ENCODE measurements at places on chromosomes 16 and 17. TPM values are rescaled to one million over a fixed set of nuclear protein-coding genes. Genes with fewer than 3 reads are reported as not detected.

The TCAP gene
- 0.73 TPM for total RNA-seq

The HYDIN gene
- total RNA-seq = 0.18 TPM

The KCNJ2 gene
- 0.16 TPM for total RNA-seq

The TAT gene
- not detected for total RNA-seq

The TMED6 gene
- total RNA-seq = not detected

The DUSP14 gene
- 24.6 TPM for total RNA-seq

The POLR2A gene
- 27.7 TPM for total RNA-seq

The GID4 gene
- 39.6 TPM for total RNA-seq

The NECAB2 gene
- 0.08 TPM for total RNA-seq

The SLC13A2 gene
- not detected for total RNA-seq

The RAI1 gene
- 72.2 TPM for total RNA-seq

The SCGB1C2 gene
- total RNA-seq = not detected

The RNF227 gene
- 6.6 TPM for total RNA-seq

The USP43 gene
- not detected for total RNA-seq

The TBC1D3H gene
- not detected for total RNA-seq

The TRPV2 gene
- total RNA-seq = 0.42 TPM

The TLCD2 gene
- total RNA-seq = 1.3 TPM

The SLC46A1 gene
- total RNA-seq = 10.6 TPM

The ADAM11 gene
- 0.73 TPM for total RNA-seq

The SAMD14 gene
- total RNA-seq = 3.1 TPM

The SSTR5 gene
- 3.7 TPM for total RNA-seq

The SMIM36 gene
- not detected for total RNA-seq

The C16orf92 gene
- total RNA-seq = not detected

The CCL3 gene
- total RNA-seq = not detected

The KRTAP9-8 gene
- not detected for total RNA-seq

The P2RX5 gene
- total RNA-seq = 3.0 TPM

The ABCC12 gene
- not detected for total RNA-seq

The MPV17L gene
- not detected for total RNA-seq

The KRT31 gene
- total RNA-seq = 0.08 TPM

The LDHD gene
- total RNA-seq = 0.08 TPM

The ANTKMT gene
- total RNA-seq = 11.4 TPM

The ALDH3A1 gene
- not detected for total RNA-seq

The C1QL1 gene
- 0.10 TPM for total RNA-seq

The EFNB3 gene
- total RNA-seq = 4.1 TPM

The SLC47A1 gene
- not detected for total RNA-seq

The KRTAP4-6 gene
- total RNA-seq = not detected

The CDYL2 gene
- 0.14 TPM for total RNA-seq

The PRAC1 gene
- total RNA-seq = not detected

The ZNF652 gene
- total RNA-seq = 28.2 TPM

The ZNF232 gene
- total RNA-seq = 6.8 TPM

The ITGA2B gene
- total RNA-seq = 0.38 TPM

The SYNGR3 gene
- total RNA-seq = 0.73 TPM

The PRDM7 gene
- not detected for total RNA-seq

The CDK3 gene
- total RNA-seq = 3.1 TPM

The MT4 gene
- not detected for total RNA-seq

The USB1 gene
- total RNA-seq = 21.1 TPM

The PPP1R27 gene
- not detected for total RNA-seq

The PIK3R6 gene
- total RNA-seq = not detected

The NOTUM gene
- 1.8 TPM for total RNA-seq

The KRT32 gene
- not detected for total RNA-seq

The ANKFN1 gene
- 1.0 TPM for total RNA-seq

The BCAR1 gene
- 21.7 TPM for total RNA-seq

The WNT3 gene
- total RNA-seq = 11.9 TPM

The ORC6 gene
- 77.1 TPM for total RNA-seq

Measured in SJCRH30 (cell line).